Jurkat, Clone E6-1 (cell line): ENCODE measurements at places on chromosomes 5 and 9.
A peak's percentile ranks its signal among the peaks of the same experiment; 100 is the strongest.

DNA sequence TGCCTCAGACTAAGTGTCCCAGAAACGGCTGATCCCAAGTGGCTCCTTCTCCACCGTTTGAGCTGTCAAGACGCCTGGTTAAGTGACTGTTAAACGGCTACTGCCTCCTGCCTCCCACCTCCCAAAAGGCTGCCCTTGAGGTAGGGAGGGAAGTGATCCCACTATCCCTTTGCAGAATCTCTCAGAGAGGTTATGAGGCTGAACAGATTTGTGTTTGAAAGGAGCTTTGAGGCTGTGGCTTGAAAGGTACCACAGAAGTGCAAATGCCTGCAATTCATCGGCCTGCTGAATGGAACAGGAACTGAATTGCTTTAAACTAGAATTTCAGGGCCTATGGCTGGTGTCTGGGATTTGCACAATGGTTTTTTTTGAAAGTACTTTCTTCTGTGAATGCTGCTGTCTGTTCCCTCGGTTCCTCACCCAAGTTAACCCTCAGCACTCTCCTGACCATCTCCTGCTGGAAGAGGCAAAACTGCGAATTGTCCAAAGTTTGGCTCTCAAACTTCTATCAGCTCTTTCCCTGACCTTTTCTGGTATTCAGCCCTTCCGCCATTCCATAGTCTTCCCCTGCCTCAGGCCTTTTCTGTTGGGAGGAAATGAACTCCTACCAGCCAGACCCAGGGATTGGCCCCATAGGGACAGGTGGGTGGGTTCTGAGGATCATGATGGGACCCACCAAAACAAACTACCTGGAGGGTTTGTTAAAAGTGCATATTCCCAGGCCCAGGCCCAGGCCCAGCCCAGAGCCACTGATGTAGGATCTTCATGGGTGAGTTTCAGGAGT lies 453.3 kb downstream of the KDM4C start:
- no peak for DNase-seq

- DNase-seq: no peak
Measured at GRCh38 chr5:9903801-9904200, 273.6 kb upstream of the TAS2R1 start.

DNA sequence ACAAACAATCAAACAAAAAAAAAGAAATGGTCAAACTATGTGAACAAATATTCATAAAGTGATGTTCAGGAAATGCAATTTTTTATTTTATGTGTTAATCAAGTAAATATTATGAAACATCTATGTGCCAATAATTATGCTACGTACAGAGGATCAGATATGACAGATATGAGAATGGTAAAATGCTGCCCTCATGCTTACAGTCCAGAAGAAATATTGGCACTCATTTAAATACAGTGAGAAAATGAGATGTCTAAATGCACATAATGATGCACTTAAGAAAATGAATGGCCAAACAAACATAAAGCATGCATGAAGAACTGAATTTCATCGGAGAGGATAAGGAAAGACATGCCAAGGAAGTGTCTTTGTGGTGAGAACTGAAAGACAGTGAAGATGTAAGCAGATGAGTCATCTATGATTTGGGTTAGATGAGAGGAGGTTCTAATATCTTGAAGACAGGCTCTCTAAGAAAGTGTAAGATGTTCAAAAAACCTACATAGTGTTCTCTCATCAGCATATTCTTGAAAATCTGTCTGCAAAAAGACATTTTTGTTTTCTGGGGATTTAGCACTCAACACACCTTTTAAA lies 1231.1 kb upstream of the ACO1 start:
- DNase-seq: no peak

- DNase-seq: no peak
Measured at GRCh38 chr5:89830691-89831090, 578.9 kb downstream of the CETN3 start.

- no peak for DNase-seq
Measured at GRCh38 chr9:89542401-89543021, 44.6 kb upstream of the SEMA4D start.

DNA sequence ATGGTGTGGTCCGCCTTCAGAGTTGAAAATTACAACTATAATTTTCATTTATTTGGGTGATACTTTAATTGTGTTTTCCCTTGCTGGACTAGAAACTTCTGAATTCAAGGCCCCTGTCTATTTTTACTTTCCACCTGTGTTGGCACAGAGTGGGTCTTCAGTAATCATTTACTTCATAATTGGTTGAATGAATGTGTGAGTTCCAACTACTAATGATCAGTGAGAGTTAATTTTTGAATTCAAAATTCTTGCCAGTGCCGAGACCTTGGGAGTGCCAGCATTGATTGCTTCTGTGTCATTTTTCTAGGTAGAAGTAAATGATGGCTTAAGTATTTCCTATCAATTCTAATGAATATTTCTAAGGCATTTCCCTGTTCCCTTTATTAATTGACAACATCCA lies 61.4 kb downstream of the PARP8 start:
- no peak for DNase-seq

GRCh38 chr9:129703667-129704355 lies 38.4 kb downstream of the PRRX2 start:
- DNase-seq: no peak

- no peak for DNase-seq
Measured at GRCh38 chr5:67360047-67360446, 163.4 kb upstream of the CD180 start.

DNA sequence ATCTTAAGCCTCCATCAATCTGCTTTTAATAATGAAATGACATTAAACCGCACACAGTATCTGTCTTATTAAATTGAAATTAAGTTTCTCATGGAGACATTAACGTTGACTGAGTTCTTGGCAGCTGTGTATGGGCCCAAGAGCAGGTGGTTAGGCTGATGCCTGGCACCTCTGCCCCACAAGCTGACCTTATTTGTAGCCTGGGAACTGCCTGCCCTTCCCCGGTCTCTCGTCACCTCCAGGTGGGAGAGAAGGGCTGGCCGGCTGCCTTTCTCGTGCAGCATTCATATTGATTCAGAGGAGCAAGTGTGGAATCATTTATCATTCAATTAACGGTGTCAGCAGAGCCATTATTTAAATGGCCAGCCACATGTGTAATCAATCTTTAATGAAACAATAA lies 53.0 kb upstream of the FCN1 start:
- no peak for DNase-seq

DNA sequence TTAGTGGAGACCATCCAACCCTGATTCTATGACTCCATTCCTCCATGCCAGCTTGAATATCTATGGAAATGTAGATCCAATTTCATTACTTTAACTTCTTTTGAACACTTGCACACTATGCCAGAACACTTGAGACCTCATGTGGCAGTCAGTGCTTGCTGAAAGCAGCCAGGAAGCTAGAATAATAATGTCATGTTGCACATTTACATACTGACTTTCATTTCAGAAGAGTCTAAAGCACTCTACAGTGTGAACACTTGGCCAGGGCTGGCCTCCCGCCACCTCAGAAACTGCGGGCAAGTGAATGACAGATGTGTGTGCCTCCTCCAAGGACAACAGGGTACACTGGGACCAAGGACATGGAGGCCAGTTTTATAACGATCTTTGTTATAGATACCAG lies 97.3 kb downstream of the SLF1 start:
- DNase-seq: no peak

- DNase-seq: no peak
Measured at GRCh38 chr9:121317737-121318630, 50.0 kb downstream of the GSN start.

DNA sequence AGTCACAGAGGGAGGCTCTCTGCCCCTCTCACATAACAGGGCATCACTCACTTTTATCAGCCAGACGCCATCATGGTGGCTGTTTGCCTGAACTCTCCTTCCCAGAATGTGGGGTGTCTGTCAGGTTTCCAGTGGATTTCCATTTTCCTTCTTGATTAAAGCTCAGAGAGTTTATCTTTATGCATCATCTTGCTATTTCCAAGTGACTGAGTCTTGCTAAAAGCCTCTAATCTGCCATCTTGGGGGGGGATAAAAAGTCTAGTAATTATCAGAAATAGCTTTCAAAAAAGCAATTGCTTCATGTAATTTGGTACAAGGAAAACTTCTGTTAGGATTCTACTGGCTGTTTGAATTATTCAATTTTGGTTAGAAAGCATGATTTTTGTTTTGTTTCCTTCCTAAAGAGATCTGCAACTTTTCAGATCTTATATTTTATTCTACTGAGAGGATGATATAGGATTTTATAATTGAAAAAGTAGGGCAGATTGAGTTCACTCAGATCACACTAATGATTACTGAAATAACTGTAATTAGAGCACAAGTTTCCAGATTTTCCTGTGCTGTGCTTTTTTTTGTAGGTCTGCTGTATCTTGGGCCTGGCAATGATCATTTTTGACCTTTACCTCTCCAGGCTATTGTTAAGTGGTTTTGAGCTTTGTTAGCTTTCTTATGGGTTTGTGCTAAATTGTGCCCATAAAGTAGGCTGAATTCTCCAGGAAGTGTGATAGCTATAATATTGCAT lies 661.5 kb downstream of the TLE4 start:
- no peak for DNase-seq

- DNase-seq: peak; percentile 3
Measured at GRCh38 chr5:66769839-66770617, 173.8 kb downstream of the MAST4 start.

DNA sequence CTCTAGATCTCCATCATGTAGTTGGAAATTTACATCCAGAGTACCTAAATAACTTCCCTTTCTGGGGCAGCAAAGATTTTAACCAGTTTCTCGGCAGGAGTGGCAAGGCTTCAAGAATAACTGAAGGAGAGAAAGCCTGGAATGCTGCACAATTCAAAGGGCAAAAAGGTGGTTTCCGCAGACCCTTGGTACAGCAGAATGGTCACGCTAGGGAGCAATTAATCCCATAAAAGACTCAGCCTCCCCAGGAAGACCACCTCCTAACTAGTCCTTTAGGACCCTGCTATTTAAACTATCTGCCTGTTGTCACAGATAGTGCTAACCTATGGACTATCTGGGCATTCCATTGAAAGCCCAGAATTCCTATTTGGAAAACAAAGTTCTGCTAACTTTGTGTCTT lies 3.6 kb downstream of the HTR1A start:
- DNase-seq: no peak

DNA sequence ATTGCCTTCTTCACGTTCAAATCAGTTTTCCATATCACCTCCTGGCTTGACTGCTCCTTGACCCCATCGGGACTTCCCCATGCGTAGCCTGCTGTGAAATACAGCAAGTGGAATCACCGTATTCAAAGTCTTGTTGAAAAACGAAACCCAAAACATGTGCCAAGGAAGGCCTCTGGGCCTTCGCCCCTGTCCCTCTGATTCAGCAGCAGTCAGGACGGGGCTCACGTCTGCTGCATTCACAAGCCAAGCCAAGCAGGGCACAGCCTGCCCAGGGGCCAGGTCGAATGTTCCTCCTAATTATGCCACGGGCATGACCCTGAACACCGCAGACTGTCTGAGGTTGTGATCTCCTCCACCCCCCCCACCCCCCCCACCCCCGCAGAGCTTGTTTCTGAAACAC lies 960 bp upstream of the CTNND2 start:
- no peak for DNase-seq
